ENCODE measurements at places on chromosomes 1 and 21. TPM values are rescaled to one million over a fixed set of nuclear protein-coding genes. Genes with fewer than 3 reads are reported as not detected.
A peak's percentile ranks its signal among the peaks of the same experiment; 100 is the strongest.

CELA2A gene
- not detected for total RNA-seq

DNA sequence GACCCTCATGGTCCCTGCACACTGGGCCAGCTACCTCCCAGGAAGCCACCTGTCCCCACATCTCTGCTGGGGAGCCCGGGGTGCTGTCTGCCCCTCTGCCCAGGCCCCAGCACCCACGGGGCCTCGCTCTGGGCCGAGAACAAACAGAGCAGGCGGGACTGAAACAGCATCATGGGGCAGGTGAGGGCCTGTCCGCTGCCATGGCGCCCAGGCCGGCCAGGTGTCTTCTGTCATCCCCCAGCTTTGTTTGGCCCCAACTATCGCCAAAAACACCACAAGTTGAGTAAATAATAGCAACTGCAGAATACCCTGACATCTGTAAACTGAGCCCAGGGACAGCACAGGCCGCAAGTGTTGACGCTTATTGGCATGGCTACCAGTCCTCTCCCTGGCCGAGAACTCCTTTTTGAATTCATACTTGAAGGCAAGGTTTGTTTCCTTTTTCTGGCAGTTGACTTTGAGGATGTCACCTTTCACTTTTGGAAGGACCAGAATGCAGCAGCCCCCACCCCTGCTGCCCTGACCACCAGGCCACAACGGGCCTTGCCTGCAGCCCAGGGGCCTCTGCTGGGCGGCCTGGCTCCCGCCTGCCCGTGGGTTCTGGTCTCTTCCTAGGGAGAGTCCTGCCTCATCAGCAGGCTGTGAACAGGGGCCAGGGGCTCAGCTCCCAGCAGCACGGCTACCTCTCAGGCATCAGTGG lies 152.7 kb downstream of the CASZ1 start:
- peaks cover 68% of the 10 kb centered on the region for H3K36me3 ChIP-seq
- H3K4me3 ChIP-seq, result no peak overlapping the region
- DNase-seq, result no peak
- no peak overlapping the region for H3K27ac ChIP-seq
- peaks cover 25% of the 10 kb centered on the region for H3K4me1 ChIP-seq

DNA sequence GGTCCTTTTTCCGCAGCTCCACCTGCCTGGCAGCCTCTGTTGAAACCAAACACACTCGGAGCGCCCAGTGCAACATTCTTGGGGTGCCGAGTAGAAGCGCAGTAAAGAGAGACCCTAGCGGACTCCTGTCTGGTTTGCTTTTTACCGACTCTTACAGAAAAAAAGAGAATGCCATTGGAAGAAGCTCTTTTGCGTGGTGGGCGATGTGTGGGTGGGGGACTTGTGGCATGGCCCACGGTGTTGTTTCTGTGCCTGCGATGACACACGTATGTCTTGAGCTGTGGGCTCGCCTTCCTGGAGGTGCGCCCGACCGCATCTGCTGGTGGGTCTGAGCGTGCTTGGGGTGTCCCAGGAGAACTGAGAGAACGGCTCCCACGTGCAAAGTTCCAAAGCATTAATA lies 7.3 kb upstream of the BARHL2 start:
- peaks cover 53% of the 10 kb centered on the region for H3K4me1 ChIP-seq
- DNase-seq, result no peak
- H3K4me3 ChIP-seq, result no peak overlapping the region
- no peaks in the 10 kb centered on the region for H3K36me3 ChIP-seq
- peaks cover 100% of the 10 kb centered on the region for H3K27me3 ChIP-seq
- no peak overlapping the region for H3K27ac ChIP-seq

DNA sequence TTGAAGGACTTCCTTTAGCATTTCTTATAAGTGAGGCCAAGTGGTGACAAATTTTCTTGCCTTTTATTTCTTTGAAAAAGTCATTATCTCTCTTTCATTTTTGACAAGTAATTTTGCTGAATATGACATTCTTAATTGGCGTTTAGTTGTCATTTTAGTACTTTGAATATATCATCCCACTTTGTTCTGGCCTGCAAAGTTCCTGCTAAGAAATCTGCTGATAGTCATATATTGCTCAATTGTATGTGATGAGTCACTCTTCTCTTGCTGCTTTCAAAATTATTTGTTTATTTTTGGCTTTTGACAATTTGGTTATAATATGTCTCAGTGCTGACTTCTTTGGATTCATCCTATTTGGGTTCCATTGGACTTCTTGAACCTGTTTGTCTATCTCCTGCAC lies 312.6 kb downstream of the DUSP10 start:
- no peak for DNase-seq
- no peaks in the 10 kb centered on the region for H3K4me1 ChIP-seq
- no peak overlapping the region for H3K27ac ChIP-seq
- H3K27me3 ChIP-seq, result no peaks in the 10 kb centered on the region

DNA sequence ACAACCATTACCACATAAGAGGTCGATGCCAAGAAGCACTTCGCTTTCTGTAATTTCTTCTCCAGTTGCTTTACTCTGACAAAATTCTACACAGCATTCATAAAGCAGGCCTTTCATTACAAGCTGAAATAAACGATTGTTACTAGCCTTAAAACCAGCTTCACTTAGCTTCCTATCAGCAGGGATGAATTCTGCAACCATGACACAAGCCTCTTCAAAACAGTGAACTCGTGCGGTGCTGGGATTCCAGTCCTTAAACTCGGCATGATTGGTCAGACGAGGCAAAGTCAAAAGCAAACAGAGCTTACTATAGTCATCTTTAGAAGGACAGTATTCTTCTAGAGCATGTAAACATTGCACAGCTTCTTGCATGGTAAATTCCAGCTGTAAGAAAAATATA lies 30.6 kb downstream of the WDR47 start:
- H3K4me1 ChIP-seq, result no peaks in the 10 kb centered on the region
- peak; percentile 44 for DNase-seq
- H3K27ac ChIP-seq, result peak overlapping the region; percentile 65
- no peak overlapping the region for H3K4me3 ChIP-seq
- H3K36me3 ChIP-seq, result peaks cover 51% of the 10 kb centered on the region
